Right renal pelvis (tissue), 4 donors: ENCODE measurements at places on chromosomes 12 and 14. TPM values are rescaled to one million over a fixed set of nuclear protein-coding genes. Genes with fewer than 3 reads are reported as not detected.
A peak's percentile ranks its signal among the peaks of the same experiment; 100 is the strongest.

DNA sequence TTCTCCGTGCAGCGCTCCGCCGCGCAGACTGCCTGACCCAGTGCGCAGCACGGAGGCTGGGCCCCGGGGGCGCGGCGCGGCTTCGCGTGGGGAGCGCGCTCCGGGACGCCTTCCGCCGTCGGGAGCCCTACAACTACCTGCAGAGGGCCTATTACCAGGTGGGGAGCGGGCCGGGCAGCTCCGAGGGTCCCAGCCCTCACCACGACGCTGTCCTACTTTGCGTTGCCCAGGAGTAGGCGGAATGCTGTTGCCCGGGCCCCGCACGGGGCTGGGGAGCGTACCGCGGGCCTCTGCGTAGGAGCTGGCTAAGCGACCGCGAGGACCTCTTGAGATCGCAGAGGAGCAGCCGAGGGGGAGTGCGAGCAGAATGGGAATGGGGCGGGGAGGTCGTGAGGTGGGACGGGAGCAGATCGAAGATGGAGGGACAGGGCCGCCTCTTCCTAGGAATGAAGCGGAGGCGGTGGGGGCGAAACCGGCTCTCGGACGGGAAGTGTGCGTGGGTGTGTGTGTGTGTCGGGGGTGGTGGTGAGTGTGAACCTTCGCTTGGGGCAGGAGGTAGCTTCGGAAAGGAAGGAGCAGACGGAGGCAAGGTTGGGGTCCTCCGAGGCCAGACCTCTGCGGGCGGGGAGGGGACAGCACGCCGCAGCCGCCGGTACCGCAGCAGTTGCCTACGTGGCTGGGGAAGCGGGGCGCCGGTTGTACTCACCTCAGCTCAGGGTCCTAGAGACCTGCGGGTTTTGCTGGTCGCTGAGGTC is 751 bp downstream of the P3H3 start:
- no peak for DNase-seq

DNA sequence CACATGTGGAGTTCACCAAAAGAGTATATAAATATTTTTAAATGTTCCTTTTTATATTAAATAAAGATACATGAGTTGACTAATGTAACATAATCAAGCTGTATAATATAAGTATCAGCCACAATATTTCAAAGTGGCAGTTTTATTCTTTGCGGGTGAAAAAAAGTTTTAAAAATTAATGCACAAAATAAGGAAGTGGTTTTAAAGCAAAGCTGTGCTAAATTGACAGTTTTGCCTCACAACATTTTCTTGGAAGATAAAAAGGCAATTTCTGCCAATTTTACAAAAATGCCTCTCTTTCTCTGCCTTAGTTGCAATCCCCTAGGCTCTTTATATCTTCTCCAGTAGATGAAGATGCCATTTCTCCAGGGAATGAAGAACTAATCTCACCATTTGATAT is 719.1 kb downstream of the C12orf50 start:
- DNase-seq = peak; percentile 9

GRCh38 chr14:101757064-101757838 is 4.3 kb upstream of the PPP2R5C start:
- no peak for DNase-seq

- no peak for DNase-seq
Observed at GRCh38 chr12:91722072-91722471, 423.6 kb downstream of the BTG1 start.

DNA sequence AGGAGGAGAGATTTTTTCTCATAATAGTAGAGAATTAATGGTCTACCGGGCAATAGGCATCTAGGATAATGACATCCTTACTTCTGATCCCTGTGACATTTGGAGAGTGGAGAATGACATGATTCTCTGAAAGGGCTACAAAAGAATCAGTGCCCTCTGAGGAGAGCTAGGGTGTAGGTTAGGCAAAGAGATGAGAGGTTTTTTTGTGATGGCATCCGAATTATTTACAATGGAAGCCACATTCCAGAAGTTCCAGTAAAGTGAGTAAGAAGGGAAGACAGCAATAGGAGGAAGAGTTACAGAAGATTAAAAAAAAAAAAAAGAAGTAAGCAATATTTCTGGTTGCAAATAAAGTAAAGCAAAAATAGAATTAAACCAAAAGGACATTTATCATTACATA is 478.0 kb downstream of the RMST start:
- no peak for DNase-seq

KCNJ8 gene
- 22.8 TPM for polyA plus RNA-seq

AHSA1 gene
- 237 TPM for polyA plus RNA-seq

DNA sequence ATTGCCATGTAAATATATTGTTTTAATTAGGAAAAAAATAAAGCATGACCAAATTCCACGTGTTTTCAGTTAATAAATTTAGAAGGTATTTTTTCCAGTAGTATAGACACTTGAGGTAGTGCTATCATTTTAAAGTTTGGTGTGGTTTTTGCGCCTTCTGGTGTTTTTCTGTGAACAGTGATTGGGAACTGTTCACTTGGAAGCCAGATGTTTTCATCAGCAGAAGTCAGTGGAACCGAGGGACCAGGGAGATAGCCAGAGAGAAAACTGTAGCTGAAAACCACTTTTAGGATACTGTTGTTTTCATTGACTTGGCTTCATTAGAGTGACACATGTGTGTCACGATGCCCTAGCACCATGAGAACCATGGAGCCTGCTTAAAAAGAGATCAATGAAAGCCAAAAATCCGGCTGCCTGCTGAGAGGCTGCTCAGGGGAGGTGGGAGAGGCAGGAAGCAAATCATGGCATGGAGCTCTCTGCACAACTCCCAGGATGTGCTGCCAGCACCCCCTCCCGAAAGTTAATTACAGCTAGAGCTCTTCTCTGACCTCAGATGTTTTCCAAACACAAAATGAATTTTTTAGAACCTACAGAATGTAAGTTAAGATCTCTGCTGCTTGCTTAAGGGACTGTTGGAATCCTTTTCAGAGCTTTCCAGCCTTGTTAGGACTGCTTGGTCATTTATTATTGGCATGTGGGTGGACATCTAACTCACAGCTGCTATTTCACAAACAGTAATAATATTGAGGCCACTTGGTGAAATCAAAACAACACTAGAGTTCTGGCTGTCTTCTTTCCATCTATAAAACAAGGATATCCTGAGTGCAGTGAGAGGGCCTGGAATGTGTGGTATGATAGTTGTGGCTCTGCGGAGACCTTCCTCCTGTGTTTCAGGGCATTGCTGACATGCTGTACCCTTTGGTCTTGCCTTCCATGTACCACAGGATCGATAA is 192.3 kb downstream of the ANO4 start:
- DNase-seq = no peak

DNA sequence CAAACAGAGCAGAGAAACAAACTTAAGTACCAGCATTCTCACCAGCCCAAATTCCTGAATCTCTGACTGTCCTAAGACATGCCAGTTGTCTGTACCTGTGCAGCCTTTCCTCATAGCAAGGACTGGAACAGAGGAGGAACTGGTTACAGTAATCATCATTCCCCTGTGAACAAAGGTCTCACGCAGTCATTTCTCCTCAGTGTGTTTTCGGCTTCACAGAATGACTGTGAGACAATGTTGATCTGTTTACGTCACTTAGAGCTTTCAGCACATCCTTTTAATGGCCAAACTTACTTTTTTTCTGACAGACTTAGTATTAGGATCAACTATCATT is 169.0 kb downstream of the FBXL14 start:
- DNase-seq = no peak

DNA sequence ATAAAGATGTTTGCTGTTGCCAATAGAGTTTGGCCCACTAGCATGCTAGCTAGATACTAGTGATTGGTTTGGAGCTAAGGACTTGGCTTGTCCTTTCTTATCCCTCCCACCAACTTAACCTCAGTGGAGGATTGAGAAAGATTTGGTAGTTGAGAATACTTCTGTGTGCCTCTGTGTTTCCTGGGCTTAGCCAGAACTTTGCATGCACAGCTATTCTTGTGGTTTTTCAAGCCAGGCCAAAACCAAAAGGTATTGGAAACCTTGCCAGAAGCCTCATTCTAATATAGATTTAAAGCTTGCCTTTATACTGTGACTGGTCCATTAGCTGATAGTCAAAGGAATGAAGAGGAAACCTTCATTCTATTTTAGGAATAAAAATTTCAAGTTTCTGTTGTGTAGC is 188.5 kb downstream of the CCDC91 start:
- DNase-seq = no peak

SMCO2 gene
- polyA plus RNA-seq = 0.77 TPM

DNA sequence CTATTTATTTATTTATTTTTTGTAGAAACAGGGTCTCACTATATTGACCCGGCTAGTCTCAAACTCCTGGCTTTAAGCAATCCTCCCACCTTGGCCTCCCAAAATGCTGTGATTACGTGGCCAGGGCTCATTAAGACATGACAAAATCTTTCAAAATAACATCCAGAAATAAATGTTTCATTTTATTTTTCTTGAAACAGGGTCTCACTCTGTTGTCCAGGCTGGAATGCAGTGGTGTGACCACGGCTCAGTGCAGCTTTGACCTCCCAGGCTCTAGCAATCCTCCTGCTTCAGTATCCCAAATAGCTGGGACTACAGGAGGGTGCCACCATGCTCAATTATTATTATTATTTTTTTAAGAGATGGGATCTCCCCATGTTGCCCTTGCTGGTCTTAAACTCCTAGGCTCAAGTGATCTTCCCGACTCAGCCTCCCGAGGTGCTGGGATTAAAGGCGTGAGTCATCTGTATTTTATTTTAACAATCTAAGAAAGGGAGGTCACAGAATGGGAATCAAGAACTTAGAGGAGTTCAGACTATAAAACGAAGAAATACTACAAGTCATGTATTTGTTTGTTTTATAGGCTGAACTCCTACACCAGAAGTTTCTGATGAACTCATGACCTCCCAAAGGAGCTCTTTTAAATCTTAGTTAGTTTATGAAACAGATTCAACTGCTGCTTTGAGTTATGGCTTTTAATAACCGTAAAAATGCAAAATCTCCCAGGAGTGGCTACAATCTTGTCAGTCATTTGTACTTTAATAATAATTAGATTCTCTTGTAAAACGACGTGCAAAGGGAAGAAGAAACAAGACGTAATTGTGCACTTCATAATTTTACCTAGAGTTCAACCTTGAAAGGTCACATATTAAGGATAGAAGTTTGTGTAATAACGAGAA is 2.1 kb upstream of the TMEM263 start:
- no peak for DNase-seq

- no peak for DNase-seq
Observed at GRCh38 chr12:119171291-119171690, 7.4 kb upstream of the HSPB8 start.

- no peak for DNase-seq
Observed at GRCh38 chr12:47216150-47216677, 136.5 kb upstream of the AMIGO2 start.

RAPGEF3 gene
- 94.3 TPM for polyA plus RNA-seq

DNA sequence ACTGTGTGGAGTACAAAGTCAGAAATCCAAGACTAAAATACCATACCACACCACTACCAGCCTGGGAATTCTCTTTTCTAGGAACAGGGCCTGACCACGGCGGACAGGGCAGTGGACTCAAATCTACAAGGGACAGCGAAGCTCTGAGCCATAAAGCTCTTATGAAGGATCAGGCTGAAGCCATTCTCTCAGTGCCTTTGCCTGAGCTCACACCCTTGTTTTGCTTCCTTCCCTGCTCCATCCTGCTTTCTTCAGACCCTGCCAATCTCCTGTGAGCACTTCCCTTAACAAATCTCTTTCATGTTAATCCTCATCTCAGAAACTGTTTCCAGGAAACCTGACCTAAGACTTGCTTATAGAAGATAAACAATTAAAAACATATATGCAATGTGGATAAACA is 398.5 kb downstream of the MDGA2 start:
- DNase-seq = no peak

SERPINA9 gene
- polyA plus RNA-seq = not detected

DNA sequence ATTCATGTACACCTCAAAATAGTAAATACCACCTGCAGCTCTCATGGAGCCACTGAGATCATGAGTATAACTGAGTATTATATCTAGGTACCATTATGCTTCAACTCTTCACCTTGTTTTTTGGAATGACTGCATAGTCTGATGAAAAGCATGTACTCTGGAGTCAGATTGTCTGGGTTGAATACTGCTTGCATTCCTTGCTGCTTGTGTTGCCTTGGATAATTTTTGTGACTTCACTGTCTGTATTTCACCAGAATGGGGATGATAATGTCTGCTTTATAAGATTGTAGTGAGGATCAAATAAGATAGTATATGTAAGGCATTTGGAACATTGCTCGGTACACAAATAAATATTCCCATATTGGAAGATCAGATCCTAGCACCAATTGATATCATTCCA is 54.2 kb downstream of the SUSD6 start:
- DNase-seq = no peak

GRCh38 chr14:100687386-100687785 is 39.3 kb upstream of the DLK1 start:
- DNase-seq = no peak

DNA sequence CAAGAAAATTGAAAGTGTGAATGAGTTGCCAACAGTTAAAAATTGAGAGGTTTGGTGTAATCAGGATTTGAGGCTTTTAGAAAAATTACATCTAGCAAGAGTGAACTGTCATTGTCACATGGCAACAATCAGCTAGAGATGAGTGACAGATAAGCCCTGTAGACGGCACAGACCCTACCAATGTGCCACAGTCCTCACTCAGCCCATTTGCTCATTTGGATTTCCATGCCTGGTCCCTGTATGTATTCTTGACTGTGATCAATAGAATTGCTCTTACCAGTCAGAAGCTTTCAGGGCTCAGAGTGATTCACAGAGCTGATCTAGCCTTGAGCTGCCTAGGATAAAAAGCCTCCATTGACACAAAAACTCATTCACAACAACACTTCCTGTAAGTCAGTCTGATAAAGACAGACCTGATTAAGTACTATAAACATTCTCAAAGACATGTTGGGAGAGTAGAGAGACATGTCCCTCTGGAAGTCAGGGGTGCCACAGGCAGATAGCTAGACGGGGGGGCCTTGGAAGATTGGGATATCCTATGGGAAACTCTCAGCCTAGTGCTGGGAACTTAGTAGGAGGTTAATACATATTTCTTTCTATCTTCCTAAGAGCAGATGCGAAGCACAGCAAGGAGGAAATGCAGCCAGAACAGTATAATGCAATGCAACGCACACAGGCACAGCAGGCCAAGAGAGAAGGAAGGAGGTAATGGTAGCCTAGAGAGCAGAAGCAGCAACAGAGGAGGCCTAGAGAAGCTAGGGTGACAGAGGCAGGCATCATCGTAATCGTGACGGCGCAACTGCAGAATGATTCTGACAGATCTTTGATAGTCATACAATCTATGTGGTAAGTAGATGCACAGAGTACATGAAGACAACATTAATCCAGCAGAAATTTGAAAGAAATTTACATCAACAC is 2.0 kb upstream of the PELI2 start:
- DNase-seq = no peak

DNA sequence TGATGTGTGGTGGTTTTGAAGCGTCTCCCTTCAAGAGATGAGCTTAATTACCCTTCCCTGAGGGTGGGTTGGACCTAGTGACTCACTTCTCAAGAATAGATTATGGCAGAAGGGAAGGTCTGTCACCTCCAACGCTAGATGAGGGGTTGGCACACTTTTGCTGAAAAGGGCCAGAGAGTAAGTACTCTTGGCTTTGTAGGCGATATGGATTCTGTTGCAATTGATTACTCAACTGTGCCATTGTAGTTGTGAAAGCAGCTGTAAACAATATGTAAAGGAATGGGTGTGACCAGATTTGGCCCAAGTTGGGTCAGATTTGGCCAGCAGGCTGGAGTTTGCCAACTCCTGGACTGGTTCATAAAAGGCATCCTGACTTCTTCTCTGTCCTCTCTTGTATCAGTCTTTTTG is 53.3 kb downstream of the SMIM41 start:
- DNase-seq = no peak
